CD8-positive, alpha-beta T cell (primary cell): ENCODE measurements at places on chromosomes 2 and 18.

DNA sequence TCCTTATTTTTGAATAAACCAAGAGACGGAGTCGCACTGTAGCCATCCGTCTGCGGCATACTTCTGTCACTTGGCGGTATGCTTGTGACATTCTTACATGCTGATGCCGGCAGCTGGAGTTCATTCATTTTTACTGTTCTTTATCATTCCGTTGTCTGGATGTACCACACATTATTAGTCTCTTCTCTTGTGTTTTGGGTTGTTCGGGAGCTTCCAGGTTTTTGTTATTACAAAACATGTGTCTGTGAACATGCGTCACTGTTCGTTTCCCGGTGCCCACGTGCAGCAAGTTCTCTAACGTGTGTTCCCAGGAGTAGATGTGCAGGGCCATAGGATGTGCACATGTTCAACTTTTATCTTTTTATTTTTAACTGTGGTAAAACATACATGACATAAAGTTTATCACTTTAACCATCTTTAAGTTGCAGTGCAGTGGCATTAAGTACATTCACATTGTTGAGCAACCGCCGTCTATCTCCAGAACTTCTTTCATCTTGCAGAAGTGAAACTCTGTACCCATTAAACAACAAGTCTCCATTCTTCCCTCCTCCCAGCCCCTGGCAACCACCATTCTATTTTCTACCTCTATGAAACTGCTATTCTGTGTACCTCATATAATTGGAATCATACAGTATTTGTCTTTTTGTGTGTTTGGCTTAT is 40.1 kb downstream of the MTCL1 start:
- DNase-seq = no peak

- DNase-seq = peak; percentile 88
Measured at GRCh38 chr2:242088471-242089212, 219.1 kb downstream of the RTP5 start.

DNA sequence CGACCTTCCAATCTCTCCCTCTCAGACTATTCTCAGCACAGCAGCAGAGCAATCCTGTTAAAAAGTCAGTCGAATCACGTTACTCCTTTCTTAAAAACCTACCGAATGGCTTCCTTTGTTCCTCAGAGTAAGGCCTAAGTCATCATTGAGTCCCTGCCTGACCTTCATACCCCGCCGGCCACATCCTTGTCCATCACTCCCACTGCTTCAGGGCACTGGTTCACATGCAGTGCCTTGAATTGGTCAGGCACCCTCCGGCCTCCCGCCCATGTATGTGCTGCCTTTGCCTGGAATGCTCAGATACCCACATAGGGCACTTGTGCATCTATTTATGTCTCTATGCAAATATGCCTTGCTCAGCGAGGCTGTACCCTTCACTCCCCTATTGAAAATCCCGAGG is 206.4 kb downstream of the DLGAP1 start:
- DNase-seq = no peak

DNA sequence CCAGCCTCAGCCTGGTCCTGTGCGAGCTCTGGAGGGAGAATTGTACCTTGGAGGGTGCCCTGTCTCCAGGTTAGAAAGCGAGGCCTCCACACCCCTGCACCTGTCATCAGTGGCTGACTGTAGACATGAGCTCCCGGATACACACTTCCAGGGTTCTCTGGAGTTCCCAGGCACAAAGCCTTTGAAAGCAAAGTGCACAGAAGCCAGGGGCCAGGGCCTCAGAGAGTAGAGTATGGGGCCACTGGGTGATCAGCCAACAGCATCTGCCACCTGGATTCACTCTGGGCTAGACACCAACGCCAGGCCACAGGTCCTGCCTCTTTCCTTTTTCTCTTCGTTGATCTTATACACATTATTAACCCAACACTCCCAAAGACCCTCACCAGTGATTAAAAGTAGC is 239.4 kb upstream of the HDAC4 start:
- DNase-seq = no peak

- DNase-seq = no peak
Measured at GRCh38 chr2:149739883-149740265, 152.3 kb upstream of the MMADHC start.

DNA sequence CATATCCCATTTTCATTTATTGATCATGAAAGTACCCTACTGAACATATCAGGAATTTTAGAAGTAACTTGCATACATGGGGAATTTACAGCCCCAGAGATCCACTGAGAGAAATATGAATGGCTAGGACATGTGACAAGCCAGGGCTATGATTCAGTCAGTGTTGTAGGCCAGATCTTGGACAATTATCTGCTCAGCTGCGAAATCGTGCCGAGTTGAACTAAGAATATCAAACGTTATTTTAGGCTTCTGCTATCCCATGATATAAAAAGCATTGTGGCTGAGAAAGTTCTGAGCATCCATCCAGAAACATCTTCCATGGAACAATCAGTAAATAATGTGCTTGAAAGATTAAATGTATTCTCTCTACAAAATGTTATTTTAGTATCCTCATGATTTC is 85.7 kb upstream of the UNC80 start:
- no peak for DNase-seq

GRCh38 chr18:74976331-74976909 is 232.5 kb downstream of the PTGR3 start:
- no peak for DNase-seq

DNA sequence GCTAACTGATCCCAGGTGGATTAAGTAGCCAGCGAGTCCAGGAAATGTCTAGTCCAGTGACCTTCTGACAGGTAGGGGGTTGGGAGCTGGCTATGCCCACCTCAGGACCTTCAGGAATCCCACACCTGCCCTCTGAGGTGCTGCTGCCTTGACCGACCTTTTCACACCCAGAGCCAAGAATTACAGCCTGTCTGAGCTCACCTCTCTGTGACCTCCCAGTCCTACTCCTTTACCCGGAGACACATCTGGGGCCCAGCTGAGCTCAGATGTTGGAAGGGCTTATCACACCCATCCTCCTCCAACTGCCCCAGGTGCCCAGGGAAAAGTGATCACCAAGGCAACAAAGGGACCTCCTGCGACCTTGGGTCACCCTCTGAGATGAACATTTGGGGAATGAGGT is 413.3 kb upstream of the TNP1 start:
- DNase-seq = no peak

- DNase-seq = no peak
Measured at GRCh38 chr2:38016219-38016618, 59.7 kb downstream of the CYP1B1 start.

DNA sequence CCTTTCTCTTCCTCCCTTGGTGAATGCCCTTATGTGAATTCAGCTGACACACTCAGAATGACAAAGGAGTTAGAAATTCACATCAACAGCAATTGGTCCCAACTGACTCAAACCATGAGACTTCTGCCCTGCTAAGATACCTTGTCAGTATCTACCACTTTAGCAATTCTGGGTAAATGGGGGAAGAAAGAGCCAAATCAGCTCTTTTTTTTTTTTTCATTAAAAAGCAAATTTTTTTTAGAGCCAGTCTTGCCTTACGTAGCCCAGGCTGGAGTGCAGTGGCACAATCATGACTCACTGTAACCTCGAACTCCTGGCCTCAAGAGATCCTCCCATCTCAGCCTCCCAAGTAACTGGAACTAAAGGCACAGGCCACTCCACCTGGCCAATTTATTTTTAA is 1.7 kb upstream of the PPP4R1 start:
- no peak for DNase-seq

- DNase-seq = no peak
Measured at GRCh38 chr2:26521054-26521912, 43.4 kb upstream of the OTOF start.
